Stimulated activated CD4-positive, alpha-beta T cell treated with anti-CD3 and anti-CD28 coated beads, Interleukin-12 subunit alpha, Interleukin-12 subunit beta, amount 100 ng/mL, for 24 hours (primary cell): ENCODE measurements at places on chromosomes 4 and X.

DNA sequence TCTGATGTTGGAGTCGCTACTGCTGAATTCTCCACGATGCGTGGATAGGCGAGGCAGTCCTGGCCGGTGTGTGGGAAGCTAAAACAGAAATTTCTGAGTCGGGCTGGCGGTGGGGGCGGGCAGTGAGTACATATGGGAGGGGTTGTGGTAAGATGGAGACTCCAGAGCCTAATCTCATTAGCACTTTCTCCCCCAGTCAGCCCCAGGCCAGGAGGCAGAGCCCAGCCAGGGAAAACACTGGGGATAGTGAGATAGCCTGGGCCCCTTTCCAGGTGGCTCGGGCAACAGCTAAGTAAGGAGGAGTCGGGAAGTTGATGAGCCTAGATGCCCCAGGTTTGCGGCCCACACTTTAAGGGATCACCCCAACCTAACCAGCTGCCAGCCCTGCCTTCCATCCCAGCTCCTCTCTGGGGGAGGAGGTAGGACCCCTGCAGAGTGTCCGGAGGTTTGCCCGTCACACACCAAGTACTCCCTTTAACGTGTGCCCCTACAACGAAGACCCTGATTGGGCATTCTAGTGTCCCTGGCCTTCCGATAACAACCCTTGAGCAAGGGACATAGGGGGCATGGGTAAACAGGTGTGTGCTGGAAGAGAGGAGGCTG lies 2.4 kb upstream of the LOC101059915 start:
- DNase-seq, result no peak

DNA sequence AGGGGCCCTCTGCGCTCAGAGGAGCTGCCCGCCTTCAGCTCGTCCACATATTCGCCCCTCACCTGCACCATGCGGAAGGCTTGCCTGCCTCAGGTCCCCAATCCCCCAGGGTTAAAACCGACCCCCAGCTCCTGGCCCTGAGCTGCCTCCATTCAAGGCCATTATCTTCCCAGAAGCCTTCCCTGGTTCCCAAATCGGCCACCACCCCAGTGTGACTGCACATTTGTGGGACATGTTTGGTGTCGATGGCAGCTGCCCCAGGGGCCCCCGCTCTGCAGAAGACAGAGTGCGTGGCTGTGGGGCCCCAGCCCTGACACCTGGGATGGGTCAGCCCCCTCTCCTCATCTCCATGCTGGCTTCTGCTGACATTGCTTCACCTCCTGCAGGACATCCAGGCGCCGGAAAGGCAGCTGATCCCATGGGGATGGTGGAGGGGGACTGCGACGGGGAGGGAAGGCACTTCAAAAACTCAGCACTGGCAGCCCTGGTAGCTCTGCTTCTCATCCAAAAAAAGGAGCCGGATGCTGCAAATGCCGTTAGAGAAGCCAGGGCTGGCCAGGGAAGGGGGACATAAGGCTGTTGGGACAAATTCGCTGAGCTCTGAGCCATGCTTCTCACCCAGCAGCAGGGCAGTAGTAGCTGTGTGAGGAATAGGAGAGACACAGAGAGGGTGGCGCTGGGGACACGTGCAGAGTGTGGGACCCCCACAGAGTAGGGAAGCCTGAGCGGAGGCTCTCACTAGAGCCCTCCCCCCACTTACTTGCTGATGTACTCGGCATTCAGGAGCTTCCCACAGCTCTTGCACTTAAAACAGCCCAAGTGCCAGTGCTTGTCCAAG lies 78.5 kb downstream of the ABLIM2 start:
- DNase-seq, result no peak

- no peak for DNase-seq
These were observed 20.0 kb upstream of the FGFBP2 start for GRCh38 chr4:15982842-15983524.

DNA sequence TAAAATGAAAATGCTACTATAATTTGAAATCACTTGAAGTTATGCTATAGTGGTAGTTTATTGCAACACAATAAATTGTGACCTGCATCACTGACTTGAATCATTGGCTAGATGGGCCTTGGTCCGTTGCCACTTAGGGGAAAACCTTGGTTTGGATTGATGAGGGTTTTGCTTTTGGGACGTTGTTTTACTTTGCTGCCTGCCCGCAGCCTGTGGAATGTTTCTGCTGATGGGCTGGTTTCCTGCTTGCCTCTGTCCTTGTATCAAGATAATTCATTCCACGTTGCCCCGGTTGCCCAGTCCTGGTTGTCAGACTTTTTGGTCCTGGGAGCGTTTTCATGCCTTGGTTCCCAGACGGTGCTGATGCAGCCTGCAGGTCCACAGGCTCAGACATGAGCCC lies 18.3 kb downstream of the HADH start:
- DNase-seq, result no peak

DNA sequence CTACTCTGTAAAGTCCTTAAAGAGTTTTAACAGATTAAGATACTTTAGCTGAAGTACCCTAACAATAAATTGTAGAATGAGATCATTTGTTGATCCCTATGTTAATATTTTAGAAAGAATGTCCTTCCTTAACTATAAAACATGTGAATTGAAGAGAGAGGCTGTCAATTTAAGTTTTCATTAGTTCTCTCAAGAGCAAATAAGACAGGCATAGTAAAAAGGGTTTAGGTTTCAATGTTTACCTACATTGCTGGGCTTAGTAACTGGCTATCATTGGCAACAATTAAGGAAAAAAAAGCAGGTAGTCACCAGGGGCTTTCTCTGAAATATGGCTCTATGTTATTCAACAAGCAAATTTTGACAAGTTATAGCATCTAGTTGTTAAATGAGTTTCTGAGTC lies 91.5 kb downstream of the ATRX start:
- no peak for DNase-seq

DNA sequence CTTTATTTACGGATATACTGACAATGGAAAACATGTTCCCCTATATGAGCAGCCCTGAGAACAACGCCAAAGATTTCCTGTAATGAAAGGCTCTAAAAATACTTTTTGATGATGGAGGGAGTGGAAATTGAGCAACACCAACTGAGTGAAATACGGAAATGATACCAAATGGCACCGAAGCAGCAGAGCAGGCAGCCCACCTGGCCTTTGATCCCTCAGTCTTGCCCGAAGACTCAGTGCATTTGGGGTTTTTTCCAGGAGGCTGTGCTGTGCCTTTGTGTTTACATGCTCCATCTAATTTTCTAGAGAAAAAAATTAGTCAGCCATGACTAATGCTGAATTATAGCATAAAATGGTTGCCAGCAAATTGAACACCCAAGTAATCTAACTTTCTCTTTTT lies 169.9 kb upstream of the RBPJ start:
- peak; percentile 26 for DNase-seq

- no peak for DNase-seq
These were observed 3.7 kb downstream of the IL13RA2 start for GRCh38 chrX:115013705-115014104.

DNA sequence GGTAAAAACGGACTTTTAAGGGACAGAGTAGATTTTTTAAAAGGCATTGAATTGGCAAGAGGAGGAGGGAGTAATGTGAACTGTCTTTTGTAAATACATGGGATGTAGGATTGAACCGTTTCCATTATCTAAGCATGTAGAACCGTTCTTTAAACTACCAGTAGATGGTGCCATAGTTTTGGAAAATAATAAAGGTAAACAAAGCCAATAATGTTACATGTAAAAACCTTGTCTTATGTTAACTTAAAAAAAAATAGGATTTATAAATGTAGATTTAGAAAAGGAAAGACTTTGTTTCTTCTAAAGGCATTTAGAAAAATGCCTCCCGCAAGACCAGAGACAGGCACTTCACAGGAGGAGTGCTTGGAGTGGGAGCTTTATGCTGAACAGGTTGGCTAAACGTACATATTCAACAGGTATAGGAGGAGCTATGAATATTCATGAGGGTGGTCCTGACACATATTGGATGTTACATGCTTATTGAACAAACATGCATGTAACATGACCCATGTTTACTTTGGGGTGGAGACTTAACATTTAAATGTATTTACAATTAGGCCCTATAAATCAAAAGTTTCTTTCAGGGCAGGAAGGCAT lies 45.5 kb upstream of the FAM241A start:
- no peak for DNase-seq

DNA sequence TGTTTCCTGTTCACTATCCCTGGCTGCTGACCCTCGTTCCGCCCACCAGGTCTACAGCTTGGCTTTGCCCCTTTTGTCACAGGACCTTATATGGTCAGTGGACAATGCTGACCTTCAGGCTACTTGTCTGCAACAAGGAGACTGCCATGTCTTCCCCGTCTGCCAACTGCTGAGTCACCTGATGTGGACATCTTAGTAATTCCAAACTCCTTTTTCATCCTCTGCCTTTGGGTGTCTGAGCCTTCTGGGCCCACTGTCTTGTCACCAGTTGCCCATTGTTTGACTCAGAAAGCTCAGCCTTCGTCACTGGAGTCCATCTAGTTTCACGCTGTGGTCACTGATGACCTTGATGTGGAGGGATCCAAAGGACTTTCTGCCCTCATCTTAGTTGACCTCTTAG lies 30.2 kb downstream of the GPRIN3 start:
- DNase-seq, result no peak

DNA sequence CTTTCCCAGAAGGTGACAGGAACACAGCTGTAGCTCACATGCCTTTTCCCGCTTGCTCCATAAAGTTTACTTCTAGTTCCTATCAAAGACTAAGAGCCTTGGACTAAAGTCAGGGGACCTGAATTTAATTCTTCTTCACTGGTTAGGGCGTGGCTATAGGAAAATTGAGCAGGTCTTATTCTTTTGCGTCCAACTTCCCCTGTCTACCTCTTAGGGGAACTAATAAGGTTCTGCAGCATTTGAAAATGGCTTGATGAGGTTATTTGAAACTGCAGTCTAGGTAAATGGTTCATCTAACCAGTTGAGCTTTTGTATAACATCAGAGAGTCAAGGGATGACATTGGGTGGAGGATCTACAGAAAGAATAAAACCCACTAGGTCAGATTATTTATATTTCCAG lies 2.6 kb downstream of the ARHGAP10 start:
- DNase-seq, result no peak

DNA sequence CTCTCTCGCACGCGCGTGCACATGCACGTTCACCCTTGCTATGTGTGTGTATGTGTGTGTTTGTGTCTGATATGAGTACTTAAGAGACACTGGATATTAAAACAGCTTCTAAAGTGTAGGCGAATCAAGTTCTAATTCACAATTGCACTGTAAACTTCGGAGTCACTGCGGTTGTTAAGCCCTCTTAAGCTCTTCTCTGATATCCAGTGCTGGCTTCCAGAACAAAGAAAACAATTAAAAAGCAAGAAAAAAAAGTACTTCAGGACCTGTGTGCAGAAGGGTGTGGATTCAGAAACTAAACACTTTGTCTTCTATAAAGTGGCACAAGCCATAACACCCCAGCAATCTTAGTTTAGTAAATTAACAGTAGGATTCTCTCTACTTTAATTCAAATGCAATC lies 300.2 kb downstream of the PCDH7 start:
- DNase-seq, result no peak

DNA sequence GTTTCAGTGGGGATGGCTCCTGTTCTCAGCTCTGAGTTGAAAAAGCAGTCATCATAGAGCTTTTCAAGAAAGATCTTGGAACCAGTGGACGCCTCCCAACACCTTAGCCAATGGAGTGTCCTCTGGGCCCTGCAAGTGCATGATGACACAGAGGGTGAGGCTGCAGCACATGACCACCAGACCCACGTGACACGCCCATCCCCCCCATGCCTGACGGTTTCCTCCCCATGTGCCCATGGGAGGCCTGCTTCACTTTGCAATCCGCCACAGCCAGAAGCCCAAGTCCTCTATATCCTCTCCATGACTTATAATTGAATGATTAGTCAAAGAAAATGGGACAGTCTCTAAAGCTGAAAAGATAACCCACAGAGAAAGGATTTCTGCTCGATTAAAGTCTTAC lies 187.0 kb downstream of the AFAP1 start:
- DNase-seq, result no peak

GRCh38 chr4:67892905-67893304 lies 9.1 kb upstream of the TMPRSS11D start:
- DNase-seq, result no peak

DNA sequence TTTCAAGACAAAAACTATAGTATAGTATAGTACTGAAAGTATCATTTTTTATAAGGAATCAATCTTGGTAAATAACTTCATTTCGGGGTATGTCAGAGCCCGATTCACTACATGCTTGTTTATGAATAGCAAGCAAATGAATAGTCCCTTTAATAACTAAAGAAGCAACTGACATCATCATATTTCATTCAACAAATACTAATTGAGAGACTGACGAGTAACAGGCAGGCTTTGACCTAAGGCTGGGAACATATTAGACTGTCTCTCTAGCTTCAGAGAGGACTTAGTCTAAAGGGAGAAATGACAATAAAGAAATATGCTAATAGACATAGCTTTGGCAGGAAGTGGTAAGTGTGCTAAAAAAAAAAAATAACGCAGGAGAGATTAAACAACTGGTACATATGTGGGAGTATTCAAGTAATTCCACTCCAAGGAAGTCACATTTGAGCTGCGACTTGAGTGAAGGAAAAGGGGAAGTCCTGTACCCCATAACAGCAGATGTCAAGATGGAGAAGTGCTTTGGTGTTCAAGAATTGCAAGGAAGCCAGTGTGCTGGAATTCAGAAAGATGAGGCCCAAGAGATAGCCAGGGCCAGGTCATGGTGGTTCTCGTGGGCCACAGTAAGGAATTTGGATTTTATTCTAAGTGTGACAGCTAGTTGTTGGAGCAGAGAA lies 284.9 kb downstream of the FBXO8 start:
- DNase-seq, result no peak

DNA sequence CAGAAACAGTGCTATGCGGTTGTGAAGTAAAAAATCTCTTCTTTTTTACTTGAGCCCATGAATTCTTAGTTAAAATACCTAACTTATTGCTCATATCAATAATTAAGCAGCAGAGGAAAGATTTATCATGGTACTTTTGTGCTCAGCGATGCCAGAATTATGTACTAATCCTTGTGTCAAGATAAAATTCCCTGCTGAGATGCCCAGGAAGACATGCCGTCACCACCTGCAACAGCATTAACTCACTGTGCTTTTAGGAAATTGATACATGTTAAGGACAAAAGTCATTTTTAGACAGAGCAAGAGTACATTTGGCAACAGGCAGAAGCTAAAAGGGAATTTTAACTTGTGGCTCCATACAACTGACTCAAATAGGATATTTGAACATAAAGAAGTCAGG lies 138.9 kb downstream of the NPNT start:
- DNase-seq, result no peak

- no peak for DNase-seq
These were observed 391.5 kb upstream of the IGFBP7 start for GRCh38 chr4:57501720-57502119.

DNA sequence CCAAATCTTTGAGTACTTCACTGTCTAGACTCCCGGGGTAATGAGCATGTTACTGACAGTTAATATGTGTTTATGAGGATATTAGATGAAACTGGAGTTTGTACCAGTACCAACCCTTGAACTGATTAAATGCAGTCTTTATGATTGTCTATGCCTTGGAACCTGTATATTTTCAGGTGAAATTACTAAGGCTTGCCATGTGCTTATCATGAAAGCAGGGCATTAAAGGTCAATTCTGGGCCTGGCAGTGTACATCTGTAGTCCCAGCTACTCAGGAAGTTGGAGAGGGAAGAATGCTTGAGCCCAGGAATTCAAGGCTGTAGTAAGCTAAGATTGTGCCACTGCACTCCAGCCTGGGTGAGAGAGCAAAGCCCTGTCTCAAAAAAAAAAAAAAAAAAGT lies 27.6 kb downstream of the PHEX start:
- DNase-seq, result no peak
